ENCODE measurements at places on chromosomes 2 and 18.
A peak's percentile ranks its signal among the peaks of the same experiment; 100 is the strongest.

- DNase-seq, result no peak
Measured at GRCh38 chr2:121640380-121641316, 8.6 kb downstream of the CLASP1 start.

DNA sequence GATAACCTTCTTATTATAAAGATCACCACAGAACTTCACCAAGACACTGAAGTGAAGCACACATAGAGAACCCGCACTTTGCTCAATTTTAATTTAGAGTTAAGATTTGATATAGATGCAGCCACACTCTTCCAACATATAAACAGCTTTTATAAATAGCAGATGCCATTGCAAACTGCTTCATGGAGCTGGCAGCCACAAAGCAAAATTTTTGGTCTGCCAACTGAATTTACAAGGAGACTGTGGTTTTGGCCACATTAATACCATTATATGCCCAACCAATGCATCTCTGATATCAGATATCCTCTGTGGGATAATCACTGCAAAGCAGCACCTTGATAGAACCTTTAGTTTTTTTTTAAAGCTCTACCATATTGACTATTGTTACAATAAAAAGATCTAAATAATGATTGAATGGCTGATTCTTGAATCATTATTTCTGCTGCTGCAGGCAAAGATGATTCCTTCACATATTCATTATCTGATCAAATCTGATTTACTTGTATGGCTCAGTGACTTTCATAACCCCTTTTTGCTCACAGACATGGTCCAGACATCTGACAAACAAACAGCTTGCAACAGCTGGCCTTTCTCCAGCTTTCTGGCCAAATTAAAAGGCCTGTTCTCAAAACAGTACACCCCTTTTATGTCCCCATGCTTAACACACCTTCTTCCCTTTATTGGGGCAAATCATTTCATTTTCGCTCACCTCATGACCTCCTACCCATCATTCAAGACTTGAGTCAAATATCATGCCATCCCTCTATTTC, 88.4 kb downstream of the METTL4 start:
- DNase-seq, result no peak

- DNase-seq, result no peak
Measured at GRCh38 chr18:65817178-65817577, 66.4 kb downstream of the CDH7 start.

GRCh38 chr2:121638333-121638732, 10.9 kb downstream of the CLASP1 start:
- no peak for DNase-seq

DNA sequence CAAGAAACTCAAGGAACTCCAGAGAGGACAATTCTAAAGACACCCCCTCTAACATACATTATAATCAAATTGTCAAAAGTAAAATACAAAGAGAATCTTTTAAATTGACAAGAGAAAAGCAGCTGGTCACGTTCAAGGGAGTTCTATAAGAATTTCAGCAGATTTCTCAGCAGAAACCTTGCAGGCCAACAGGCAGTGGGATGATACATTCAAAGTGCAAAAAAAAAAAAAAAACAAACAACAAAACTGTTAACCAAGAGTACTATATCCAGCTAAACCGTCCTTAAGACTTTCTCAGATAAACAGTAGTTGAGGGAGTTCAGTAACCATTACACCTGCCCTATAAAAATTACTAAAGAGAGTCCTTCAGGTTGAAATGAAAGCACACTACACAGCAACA, 33.9 kb downstream of the CCDC138 start:
- DNase-seq, result no peak

- DNase-seq, result no peak
Measured at GRCh38 chr2:217366266-217366895, 506.5 kb upstream of the TNP1 start.

DNA sequence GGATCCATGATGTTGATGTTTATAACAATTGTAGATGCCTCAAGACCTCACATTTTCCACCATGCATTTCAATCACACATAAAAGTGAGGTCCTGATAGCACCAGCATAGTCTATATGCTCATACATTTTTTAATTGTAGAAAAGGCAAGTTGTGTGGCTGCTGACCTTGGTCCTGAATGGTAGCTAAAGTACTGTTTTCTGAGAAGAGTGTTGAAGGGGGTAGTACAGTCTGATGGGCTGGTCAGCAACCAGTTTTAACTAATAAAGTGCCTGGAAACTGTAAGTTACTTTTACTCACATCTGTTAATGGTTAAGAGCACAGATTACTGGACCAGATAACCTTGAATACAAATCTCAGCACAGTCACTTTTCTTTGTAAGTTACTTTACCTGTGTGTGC, 15.9 kb downstream of the ZNF638 start:
- DNase-seq, result peak; percentile 15

DNA sequence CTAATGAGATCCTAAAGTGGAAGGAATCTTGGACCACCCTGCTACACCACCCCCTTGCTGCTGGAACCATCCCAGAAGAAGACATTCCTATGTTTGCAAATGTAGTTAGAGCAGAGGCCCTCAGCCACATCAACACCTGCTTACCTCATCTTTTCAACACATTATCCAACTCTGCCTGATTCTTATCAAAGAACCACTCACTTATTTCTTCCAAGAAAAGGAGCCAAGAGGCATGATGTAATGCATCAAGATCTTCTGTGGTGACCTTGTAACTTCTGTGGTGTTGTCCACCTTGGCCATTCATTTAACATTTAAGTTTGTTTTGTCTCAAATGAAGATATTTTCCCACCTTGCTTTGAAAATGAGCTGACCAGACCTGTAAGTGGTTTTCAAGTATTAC, 338.1 kb downstream of the CTNNA2 start:
- no peak for DNase-seq

- DNase-seq, result no peak
Measured at GRCh38 chr2:197124639-197125390, 185.8 kb downstream of the ANKRD44 start.

DNA sequence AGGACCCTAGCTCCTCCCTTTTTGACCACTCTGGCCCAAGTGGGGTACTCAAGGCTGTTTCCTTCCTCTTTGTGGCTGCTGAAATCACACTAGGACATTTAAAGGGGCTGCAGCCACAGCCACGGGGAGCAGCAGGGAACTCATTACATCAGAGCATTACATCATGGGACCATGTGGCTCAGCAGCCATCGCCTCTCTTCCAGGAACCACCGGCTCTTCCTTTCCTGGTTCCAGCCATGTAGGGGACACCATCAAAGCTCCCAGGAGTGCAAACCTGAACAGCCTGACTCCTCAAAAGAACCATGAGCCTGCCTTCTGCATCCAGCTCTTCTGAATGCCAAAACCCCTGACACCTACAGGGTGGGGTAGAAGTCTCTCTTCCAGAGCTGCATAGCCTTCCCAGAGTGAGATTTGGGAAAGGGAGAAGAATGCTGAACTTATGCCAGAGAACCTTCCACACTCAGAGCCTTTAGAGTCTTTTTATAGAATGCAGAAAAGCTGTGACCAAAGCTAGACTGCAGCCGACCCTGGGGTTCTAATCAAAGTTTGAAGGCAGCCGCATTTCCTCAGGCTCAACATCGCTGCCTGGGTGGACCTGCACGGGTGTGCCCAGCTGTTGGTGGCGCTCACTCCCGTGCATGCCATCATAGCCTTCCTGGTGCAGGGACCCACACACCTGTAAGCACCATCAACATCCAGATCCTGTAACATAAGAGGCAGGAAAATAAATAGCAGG, 121.7 kb downstream of the KLHL29 start:
- no peak for DNase-seq

DNA sequence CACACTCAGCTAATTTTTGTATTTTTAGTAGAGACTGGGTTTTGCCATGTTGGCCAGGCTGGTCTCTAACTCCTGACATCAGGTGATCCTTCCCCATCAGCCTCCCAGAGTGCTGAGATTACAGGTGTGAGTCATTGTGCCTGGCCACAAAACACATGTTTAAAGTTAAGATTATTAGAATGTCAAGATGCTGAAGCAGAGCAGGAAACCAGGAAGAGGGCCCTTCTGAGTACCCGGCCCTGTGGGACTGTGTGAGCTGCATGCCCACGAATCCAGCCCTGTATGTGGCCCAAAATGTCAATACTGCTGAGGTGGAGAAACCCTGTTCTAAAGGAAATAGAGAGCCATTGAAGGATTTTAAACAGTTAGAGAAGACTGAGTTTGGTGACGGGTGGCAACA, 31.0 kb upstream of the REV1 start:
- no peak for DNase-seq

DNA sequence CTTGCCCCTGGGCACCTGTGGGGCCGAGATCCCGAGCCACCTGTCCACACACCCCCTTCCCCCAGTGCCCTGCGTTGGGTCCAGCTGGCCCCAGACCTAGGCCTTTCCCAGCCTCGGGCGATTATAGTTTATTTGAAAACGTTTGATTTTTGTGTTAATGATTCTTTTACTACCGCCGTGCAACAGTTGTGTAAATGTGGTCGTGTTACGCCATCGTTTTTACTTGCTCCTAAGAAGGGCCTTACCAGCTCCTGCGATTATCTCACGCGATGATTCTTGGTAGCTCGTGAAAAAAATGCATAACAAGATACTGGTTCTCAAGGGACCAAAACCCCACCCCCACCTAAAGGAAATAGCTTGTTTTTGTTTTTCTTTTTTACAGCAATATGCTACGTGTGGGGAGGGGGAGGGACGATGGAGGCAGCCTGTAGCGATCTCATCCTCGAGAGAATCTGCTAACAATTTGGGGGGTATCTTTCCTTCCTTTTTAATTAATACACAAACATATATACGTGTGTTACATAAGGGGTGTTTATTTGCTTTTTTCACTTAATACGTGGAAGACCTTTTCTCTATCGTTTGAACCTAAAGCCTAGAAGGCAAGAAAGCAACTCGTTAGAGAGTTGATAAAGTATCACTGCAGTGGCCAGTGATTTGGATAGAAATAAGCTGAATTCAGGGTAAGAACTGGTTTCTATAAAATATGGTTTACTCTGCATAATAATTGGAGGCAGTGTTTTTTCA, 1.0 kb downstream of the ZDBF2 start:
- peak; percentile 35 for DNase-seq
